BJ (cell line): ENCODE measurements at places on chromosomes 6 and 20.

- no peak for DNase-seq
Measured at GRCh38 chr6:41818271-41819054, 31.0 kb downstream of the TOMM6 start.

DNA sequence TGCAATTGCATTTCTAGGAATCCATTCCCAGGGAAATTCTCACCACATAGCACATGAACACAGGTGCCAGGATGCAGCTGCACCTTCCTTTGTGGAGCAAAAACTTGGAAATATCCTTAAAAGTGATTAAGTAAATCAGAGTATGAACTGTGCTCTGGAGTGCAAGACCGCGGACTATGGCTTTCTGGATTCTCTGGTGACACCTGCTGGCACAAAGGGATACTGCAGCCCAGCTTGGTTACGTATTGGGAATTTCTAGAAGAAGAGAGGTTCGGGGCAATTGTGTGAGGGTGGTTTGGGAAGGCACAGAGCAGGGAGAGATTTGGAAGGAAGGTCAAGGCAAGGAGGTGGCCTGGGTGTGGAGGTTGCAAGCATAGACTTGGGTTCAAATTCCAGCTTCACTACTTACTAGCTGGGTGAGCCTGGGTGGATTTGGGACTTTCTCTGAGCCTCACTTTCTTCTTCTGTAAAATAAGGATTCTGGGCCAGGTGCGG lies 15.9 kb upstream of the PEDS1 start:
- DNase-seq, result no peak

DNA sequence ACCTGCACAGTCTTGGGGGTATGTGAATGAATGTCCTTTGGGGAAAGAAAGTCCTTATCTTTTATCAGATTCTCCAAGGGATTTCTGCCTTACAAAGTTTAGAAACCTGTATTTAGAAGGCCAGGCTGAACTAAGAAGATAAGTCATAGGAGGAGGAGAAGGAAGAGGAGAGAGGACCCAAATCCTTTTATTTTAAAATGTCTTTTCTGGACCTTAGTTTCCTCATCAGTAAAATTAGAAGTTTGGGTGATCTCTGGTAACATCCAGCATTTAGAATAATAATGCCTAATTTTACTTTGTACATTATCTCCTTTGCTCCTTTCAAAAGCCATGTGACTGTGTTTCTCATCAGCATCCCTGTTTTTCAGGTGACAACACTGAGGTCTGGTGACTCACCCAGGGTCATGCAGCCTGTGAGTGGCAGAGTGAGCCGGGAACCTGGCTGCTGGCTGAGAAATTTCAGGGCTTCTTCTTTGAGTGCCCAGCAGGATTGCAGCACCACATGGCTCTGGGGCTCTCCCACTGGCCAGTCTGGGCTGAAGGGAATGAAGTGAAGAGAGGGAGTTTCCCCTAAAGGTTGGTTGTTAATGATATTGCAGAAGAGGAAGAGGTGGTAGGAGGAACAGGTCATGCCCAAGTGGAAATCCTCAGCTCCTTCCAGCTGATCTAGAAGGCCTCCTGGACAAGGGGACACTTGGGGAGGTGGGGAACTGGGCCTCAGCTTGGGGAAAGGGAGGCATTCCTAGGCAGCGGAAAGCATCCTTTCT lies 34.0 kb downstream of the VEGFA start:
- no peak for DNase-seq

DNA sequence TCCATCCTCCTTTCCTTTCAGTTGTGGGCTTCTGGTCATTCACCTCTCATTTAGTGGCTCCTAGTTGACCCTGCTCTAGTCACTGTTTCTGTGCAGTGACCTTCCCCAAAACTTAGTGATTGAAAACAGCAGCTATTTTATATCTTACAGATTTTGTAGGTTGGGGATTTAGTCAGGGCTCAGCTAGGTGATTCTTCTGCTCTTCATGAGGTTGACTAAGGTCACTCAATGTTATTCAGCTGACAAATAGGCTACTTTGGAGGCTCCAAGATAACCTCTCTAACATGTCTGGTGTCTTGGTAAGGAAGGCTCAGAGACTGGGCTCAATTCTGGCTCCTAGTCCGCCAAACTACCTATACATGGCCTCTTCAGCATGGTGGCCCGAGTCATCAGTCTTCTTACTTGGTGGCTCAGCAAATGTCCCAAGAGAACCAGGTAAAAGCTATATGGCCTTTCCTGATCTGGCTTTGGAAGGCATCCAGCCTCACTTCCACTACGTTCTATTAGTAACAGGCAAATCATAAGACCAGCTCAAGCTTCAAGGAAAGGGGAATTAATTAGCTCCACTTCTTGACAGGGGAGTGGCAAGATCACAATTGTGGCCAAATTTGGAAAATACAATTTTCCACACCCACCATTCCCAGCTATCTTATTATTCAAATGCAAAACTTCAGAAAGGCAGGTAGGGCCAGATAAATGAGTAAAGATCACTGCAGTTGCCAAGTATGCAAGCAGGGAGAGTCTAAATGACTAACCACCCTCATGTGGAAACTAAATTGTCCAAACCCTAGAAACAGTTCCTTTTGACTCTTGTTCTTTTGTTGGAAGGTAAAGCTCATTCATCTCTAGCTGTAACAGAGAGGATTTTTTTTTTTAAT lies 50.5 kb upstream of the LTV1 start:
- no peak for DNase-seq

- no peak for DNase-seq
Measured at GRCh38 chr6:14709900-14710299, 536.0 kb upstream of the JARID2 start.

GRCh38 chr6:111220383-111221031 lies 133.2 kb downstream of the SLC16A10 start:
- DNase-seq, result no peak

DNA sequence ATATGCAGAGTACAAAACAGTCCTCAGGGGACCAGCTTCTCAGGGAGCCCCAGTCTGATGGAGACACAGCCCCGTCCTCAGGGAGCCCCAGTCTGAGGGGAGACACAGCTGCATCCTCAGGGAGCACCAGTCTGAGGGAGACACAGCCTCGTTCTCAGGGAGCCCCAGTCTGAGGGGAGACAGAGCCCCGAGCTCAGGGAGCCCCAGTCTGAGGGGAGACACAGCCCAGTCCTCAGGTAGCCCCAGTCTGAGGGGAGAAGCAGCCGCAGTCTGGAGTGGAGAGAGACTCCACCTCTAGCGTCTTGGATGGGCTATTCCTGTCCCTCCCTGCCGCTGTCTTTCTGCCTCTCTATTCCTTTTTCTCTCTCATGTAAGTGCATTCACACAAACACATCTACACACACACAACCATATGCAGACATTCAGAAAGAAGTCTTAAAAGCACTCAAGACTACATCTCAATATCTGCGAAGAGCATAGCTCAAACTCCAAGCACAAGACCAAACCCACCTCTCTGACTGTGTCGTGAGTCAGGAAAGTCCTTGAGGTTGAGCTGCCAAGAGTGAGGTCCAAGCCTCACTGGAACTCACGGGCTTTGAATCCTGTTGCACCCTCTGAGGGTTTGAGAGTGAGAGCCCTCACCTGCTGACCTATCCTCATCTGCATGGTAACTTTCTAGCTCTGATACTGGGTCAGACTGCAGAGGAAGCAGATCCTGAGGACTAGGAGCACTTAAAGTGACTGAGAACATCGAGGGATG lies 53.1 kb upstream of the SAYSD1 start:
- DNase-seq, result no peak

DNA sequence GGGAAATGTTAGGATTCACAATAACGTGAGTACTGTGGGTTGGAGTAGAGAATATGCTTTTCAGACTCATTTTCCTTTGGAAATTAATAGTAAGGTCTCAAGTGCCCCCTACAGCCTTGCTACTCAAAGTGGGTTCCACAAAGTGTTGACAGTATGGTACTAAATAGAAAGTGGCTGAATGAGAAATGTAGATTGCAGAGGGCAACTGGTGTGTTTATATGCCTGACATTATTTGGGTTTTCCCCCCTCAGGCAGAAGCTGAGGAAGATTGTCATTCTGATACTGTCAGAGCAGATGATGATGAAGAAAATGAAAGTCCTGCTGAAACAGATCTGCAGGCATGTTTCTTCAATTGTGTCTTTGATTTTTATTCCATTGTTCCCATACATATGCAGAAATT lies 5.6 kb downstream of the FBXO9 start:
- DNase-seq, result no peak

DNA sequence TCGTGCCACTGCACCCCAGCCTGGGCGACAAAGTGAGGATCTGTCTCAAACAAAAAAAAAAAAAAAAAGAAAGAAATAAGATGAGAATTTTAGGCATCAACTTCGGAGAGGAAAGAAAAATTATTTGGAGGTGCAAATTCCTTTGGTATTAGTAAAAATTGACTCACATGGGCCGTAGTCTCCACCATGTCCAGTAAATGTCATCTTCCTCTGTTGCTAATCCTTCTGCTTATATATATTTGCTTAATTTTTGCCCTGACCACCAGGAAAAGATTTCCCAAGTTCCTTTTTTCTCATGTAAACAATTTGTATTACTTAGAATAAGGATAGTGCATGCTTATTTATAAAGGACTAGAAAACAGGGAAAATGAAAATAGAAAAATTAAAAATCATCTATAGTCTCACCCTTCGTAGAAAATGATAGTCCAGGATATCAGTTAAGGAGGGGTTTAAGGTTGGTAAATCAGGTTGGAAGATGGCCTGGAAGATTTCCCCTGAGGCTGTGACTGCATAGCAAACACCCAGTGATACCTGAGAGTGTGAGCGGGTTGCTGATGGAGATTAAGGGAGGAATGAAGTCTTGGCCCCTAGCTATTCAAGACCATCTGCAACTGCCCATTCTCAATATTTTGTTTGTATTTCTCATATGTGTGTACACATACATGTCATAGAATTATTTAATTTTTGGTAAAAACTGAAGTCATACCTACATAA lies 240.8 kb downstream of the ZNF217 start:
- DNase-seq, result no peak

DNA sequence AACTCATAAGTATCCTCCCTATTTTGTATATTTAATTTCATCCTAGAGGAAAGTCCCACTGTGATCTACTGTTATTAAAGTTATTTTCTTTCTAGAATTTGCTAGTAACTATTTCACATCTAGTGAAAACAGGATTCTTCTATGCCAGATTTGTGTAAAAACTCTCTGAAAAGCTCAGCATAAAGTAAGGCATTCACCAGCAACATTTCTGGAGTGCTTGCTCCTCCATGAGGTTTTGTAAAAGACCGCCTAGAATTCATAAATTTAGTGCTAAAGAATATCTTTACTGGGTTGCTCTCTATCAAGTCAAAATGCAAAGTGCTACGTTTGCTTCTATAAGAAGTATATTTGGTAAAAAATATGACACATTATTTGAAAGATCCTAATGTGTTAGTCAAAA lies 173.5 kb upstream of the IRAK1BP1 start:
- DNase-seq, result no peak

DNA sequence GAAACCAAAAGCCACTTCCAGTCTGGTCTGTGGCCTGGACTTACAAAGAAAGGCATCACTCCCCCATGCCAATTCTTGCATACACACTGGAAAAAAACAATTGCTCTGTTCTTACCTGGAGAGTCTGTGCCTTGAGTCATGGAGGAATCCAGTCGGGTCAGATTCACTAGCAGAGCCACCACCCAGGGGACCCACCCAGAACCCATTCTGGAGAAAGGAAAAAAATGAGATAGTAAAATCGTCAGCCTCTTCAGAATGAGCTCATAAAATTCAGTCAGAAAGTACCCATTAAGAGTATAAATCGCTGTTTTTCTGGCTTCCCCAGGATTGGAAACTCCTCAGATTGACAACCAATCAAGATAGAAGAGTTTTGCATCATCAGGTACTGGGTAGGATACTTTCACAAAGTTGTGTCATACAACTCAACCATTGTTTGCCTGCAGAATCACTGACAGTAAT lies at the start of gene HLA-DOB:
TSS of gene HLA-DOB (minus strand) at position 257 of the 459 bp plus-strand sequence. CDS start at position 206, 51 bp downstream.
- DNase-seq, result no peak

GRCh38 chr6:158118886-158119285 lies 49.2 kb downstream of the SERAC1 start:
- no peak for DNase-seq

DNA sequence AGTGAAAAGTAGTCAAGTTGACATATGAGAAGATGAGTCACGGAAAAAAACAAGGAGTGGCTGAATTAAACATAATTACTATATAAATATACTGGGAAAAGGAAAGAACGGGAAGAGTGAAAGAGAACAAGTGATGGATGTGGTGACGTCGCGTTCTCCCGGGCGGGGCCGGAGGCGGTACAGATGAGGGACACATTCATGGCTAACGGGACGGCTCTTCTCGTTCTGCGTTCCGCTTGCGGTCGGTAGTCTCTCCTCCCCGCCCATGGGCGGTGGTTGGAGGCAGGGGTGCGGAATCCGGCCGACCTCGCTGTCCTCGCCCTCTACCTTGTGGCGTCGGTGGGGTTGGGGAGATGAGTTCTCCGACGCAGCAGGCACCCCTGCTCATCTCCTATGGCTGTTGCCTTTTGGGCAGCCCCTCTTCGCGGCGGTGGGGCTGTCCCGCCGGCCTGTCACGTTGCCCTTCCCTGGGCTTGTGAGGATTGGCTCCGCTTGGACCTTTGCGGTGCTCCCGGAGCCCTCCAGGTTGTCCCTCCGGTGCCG lies 22.5 kb downstream of the HLA-G start:
- no peak for DNase-seq

GRCh38 chr6:3426927-3427686 lies 29.7 kb downstream of the SLC22A23 start:
- DNase-seq, result no peak

DNA sequence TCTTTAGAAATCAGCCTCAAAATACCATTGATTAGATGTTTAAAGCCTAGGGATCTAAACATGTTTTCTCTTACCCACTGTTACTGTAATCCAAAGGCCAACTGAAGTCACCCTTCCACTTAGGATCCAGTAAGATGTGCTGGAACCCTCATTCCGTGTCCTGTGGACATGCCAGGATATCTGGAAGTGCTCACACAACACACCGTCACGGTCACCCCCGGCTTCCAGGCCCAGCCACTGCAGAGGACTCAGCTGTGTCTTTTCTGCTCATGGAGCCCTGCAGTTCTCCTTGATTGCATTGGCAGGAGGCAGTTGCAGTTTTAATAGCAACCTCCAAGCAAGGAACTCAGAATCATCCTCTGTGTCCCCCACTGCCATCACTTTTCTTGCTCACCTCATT lies 93.3 kb downstream of the CAP2 start:
- no peak for DNase-seq

- no peak for DNase-seq
Measured at GRCh38 chr6:101626269-101626668, 232.8 kb downstream of the GRIK2 start.

GRCh38 chr6:753486-753885 lies 60.5 kb upstream of the EXOC2 start:
- DNase-seq, result peak; percentile 19

GRCh38 chr20:53070224-53070623 lies 98.1 kb downstream of the TSHZ2 start:
- no peak for DNase-seq

DNA sequence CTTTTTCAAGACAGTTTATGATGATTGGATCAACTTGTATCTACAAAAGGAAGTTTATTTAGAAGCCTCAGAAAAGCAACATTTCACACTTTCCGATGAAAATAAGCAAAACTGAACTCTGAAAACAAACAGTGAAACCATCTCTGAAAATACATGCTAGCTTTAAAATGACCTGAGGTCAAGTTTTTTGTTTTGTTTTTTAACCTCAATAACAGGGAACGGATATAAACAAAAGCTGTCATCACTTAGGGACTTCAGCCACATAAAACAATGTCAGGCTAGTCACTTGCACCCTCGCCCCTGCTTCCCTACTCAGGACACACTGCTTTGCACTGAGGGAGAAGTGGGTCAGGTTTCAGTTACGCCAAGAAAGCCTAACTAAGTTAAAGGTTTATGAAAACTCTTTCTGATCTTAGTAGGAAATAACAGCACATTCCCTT lies 11.6 kb downstream of the BACH2 start:
- DNase-seq, result no peak
